ENCODE measurements at places on chromosomes 2 and 18.

DNA sequence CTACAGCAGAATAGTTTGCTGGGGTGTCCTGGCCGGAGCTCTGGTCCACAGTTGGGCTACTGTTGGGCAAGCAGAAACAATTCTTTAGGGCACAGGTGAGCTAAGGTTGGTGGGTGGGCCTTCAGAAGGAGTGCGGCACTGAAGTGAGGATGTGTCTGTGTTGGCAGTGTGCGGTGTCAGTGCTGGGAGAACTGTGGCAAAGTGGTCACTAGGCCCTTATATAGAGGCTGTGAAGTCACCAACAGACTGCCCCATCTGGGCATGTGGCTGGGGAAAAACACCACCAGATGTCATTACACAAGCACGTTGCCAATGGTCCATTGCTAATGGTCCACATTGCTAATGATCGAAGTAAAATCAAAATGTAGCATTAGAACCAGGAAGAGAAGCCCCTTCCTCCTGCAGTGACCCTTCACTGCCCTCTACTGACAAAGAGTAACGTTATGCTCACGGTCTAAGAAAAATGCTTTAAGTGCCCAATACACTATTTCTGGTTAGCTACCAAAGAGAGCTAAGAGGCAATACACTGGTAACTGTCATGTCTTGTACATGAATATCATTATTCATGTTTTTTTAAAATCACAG is 21.3 kb downstream of the SCN1A start:
- peak; percentile 60 for DNase-seq

DNA sequence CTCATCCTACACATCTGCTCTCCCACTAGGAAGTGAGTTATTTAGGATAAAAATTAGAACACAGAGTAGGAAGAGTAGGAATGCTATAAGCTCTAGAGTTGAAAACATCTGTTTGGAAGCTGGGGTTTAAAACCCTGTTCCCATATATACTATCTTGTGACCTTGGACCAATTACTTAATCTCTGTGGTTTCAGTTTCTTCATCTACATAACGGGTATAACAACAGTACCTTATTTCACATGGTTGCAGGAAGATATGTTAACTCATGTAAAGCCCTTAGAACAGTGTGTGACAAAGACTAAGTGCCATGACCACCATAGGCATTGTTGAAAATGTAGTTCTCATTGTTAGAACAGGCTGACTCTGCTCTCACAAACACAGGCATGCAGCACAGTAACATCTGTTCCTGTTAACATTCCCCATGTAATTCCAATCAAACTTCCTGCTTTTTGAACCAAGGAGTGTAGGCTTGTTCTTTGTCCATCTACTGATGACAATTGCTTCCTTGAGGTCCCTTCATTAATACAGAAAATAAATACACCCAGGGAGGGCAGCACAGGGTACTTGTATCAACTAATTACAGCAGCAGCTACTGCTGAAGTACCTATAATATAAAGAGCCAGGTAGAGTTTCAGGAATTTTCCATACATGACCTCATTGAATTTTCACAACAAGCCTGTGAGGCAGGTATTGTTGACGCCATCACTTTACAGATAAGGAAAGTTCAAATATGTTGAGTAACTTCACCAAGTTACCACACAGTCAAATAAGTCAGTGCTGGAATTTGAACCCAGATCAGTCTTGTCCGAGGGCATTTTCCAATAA is 204.2 kb downstream of the L3MBTL4 start:
- peak; percentile 5 for DNase-seq

DNA sequence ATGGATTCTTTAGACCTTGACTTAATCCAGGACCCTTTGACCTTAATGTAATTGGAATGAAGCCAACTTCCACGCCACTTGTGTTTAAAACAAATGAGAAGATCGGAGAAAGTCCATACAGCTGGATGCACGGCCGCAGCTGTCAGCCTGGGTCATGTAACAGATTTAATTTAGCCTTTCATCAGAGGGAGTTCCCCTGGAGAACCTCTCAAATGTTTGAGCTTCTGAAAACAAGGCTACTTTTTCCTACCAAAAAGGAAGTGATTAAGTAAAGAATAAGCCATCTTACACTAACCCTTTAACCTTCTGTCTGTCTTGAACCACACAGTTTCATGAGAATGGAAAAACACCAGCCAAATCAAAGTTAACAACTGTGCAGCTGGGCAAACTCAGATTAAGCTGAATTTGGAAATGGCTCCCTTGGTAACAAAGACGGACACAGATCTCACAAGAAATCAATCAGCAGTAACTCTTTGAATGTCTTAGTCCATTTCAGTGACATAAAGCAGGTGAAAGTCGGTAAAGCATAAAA is 103.6 kb downstream of the DOCK10 start:
- no peak for DNase-seq

- DNase-seq = peak; percentile 72
These were observed 16.9 kb upstream of the ZCCHC2 start for GRCh38 chr18:62505669-62506494.

DNA sequence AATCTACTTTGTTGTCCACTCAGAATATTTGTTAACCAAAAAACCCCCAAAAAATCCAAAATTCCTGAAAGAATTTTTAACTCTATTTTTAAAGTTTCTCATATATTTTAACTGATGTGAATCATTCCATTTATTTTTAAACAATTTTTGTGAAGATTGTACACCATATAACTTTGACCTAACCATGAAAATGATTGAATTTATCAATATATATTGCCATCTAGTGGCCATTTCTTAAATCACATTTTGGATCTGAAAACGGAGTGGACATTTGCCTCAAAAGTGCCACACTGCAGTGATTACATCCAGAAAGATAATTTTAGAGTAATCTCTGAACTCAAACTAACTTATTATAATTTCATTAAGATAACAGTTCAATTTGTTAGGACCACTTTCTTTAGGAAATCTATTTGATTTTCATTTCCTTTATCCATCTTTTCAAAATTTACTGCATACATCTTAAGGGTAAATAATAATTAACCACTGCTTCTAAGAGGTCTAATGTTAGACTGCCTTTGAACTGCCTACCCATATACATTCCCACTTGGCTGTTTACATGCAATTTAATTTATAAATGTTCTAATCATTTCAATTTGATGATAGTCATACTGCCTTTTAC is 71.1 kb downstream of the DSC3 start:
- peak; percentile 72 for DNase-seq

- DNase-seq = no peak
These were observed 44.9 kb downstream of the ANKMY1 start for GRCh38 chr2:240512666-240513535.

GRCh38 chr2:71190656-71191569 is 36.0 kb downstream of the PAIP2B start:
- DNase-seq = peak; percentile 25

DNA sequence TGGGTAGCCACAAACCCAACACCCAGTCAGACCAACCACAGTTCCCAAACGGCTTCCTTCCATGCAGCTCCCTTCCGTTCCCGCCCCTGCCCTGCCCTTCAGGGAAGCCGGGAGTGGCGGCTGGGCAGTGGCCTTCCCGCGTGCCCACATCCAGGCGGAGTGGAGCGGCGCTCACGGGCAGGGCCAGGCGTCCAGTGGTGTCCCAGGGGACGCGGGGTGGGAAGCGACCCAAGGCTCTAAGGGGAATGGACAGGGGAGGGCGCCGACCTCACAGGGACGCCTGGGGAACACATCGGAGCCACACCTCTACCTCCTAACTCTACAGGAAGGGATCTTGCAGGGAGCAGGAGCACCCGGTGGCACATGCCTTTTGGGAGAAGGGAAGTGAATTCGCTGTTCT is 225.9 kb upstream of the MGAT5 start:
- DNase-seq = no peak

DNA sequence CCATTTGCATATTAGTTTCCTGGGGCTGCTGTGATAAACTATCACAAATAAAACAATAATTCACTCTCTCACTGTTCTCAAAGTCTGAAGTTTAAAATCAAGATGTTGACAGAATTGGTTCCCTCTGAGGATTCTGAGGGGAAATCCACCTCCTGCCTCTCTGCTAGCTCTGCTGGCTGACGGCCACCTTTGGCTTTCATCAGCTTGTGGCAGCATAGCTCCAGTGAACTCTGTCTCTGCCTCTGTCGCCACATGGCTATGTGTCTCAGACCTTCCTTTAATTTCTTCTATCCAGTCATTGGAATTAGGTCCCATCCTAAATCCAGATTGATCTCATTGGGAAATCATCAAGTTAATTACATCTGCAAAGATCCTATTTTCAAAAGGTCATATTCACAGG is 38.9 kb upstream of the TRIM43 start:
- peak; percentile 14 for DNase-seq

- no peak for DNase-seq
These were observed 6.7 kb upstream of the DLX2 start for GRCh38 chr2:172109256-172109987.

GRCh38 chr2:170929686-170930050 is 615 bp downstream of the GORASP2 start:
- peak; percentile 50 for DNase-seq

GRCh38 chr18:49019446-49020045 is 68.8 kb upstream of the SMAD7 start:
- no peak for DNase-seq

DNA sequence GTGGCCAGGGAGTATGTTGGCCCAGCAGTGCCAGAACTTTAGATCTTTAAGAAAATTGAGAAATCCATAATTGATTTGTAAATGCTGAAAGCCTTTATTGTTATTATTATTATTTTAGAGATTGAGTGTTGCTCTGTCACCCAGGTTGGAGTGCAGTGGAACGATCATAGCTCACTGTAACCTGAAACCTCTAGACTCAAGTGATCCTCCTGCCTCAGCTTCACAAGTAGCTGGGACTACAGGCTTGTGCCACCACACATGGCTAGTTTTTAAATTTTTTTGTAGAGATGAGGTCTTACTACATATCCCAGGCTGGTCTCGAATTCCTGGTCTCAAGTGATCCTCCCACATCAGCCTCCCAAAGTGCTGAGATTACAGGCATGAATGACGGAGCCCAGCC is 143.2 kb upstream of the CCDC68 start:
- no peak for DNase-seq

DNA sequence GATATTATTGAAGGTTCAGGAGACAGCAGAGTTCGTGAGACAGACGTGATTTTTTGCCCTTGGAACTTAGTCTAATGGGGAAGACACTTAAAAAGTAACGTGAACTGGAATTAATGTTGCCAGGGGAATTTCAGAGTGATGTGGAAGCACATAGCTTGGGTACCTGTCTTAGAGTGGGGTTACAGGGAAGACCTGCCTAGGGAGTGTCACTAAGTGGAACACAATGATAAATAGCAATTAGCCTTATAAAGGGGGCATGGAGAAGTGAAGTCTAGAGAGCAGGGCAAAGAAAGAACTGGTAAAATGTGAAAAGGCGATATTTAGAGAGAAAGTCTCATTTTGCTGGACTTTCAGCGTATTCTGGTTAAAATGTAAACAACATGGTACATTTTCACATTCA is 306.0 kb upstream of the TCF4 start:
- no peak for DNase-seq

DNA sequence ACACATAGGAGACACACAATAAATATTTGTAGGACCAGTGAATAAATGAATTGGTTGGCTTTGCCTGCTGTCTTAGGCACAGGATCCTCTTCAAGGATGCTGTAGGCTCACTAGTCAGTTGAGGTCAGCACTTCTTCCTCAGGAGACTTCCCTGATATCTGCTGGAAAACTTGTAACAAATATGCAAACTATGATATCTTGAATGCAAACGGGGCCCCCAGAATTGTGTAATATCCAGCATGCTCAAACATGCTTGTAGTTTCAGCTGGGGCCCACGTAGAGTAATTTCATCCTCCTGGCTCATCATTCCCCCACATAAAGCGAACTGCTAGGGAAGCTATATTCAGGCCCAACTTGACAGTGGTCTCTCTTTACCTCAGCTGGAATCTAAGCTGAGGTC is 43.6 kb downstream of the POLE4 start:
- DNase-seq = no peak

- DNase-seq = no peak
These were observed 38.0 kb downstream of the BIN1 start for GRCh38 chr2:127069003-127069402.

DNA sequence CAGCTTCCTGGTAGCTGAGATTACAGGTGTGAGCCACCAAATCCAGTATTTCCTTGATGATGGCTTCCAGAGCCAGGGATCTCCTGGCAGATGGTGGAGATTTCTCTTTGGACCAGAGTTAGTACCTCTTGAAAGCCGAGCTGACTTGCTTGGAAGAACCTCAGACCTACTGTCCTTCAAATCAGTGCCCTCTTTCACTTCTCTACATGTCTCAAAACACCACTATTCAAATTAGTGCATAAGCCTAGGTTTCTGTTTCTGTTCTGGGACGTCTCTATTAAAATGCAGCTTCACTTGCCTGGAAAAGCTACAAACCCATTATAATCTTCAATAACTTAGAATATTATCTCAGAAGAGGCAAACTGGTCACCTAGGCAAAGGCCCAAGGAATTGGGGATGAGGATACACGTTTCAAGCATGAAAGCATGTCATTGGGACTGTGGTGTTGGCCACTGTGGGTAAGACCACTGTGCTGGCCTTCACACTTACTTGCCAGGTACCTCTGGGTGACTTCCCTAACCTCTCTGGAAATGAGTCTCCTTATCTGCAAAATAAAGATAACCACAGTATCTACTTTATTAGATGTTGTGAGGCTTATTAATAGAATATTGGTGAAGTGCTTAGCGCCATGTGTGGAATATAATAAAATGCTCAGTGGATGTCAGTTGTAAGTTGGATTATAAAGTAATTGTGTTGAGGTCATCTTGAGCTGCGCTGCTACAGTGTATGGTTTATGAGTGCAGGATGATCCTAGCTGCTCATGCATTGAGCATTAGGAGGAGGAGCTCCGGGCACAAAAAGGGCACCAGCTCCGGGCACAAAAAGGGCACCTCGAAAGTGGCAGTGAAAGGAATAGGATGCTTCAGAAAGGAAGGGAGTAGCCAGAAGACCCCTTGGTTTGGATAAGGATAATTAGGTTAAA is 84.5 kb downstream of the DOCK10 start:
- DNase-seq = no peak

DNA sequence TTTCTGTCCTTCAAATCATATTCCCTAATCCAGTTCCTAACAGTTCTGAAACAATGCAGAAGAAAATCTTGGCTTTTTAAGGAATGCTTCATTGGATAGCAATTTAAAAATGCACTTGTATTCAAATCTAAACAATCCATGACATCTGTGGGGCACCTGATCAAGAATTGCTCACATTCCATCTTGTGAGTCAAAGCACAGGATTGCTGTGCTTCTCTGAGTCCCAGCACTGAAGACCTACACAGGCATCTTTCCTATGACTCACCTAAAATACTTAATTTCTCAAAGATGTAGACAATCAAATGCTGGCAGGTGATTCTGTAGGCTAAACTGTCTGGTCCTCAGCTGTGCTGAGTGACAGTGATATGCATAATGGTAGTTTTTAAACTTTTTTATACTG is 10.1 kb upstream of the ATP8B1 start:
- DNase-seq = no peak

DNA sequence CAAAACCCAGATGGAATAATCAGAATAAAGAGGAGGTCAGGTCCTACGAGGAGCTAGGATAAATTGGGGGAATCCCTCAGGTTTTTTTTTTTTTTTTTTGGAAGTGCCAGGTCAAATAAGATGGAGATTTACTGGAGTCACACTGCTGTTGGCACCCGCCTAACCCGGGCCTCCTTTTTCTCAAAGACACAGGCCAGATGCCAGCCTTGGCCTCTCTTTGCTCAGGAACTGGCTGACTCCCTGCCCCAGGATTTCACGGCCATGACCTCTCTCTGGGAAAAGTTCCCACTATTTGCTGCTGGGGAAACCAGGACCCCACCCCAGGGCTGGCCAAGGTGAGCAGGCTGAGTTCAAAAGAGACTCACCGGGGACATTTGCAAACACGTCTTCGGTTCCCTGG is 2.5 kb downstream of the CD8A start:
- no peak for DNase-seq

GRCh38 chr2:71886241-71886640 is 261.4 kb downstream of the CYP26B1 start:
- no peak for DNase-seq
